ENCODE measurements at places on chromosomes 13 and 19. TPM values are rescaled to one million over a fixed set of nuclear protein-coding genes. Genes with fewer than 3 reads are reported as not detected.

DNA sequence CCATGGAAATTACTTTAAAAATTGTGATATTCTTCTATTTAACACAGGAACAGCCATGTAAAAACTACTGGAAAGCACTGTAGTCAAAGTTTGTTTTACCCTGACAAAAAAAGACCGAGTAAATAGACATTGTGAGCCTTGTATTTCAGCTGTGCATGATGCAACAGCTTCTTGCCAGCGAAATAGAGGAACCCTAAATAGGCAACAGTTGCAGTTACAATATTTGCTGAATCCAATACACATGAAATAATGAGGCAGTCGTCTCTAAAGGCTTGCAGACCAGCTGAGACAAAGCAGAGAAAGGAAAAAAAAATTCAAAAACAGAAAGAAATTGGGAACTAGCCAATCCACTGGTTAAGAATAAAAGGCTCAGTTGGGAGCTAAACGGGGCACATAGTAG is 1001.1 kb downstream of the OLFM4 start:
- no peak for DNase-seq

- DNase-seq, result no peak
Observed at GRCh38 chr19:40392123-40392522, 2.1 kb upstream of the HIPK4 start.

- no peak for DNase-seq
Observed at GRCh38 chr19:39327363-39328045, 6.8 kb upstream of the LRFN1 start.

DNA sequence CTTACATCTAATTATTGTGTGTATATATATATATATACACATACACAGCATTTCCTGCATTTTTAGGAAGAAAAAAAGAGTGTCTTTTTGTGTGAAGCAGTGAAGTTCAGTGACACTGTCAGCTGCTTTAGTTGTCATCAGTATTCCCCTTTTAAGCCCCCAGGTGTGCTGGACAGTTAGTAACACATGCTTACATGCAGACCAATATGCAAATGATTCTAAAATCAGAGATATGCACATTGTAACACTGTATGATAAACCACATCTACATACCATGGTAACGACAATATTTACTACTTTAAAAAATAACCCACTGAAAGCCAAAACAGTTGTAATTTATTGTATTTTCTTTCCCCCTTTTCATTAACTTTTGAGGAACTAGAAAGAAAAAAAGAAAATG is 16.8 kb downstream of the LHFPL6 start:
- no peak for DNase-seq

DNA sequence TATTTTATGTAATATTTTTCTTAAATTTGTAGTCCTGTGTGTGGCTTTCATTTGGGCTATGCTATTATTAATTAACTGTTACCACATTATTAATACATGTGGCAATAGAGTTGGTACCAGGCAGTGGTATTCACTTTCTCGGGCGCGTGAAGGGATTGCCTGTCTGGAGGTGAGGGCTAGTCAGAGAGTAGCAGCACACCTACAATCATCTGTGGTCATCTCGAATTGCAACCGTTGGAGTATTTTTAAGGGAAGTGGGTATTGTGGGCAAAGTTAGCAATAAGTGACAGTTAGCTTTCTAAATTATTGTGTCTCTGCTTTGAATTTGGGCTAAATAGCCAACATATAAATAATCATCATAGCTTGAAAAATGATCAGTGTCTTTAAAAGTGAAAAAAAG is 20.0 kb upstream of the GPR18 start:
- no peak for DNase-seq

DNA sequence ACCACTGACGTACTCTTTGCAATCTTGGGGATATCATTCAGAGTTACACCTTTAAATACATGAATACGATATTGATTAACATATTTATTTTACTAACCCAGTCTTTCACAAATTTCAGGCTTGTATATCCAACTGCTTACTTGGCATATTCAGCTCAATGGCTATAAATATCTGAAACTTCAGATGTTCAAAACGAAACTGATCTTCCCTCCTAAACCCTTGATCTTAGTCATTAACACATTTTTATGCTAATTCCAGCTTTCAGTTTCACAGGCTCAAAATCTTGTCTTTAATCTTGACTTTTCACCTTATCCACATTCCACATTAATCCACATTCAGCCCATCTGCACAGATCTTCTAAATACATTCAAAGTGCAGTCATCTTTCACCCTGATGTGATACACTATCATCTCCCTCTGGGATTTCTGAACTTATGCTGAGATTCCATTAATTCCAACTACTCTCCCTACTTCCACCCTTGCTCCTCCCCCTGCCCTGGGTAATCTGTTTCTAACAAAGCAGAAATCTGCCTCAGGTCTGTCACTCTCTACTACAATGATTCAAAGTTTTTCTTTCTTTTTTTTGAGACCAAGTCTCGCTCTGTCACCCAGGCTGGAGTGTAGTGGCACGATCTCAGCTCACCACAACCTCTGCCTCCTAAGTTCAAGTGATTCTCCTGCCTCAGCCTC is 387.2 kb downstream of the GPC5 start:
- no peak for DNase-seq

The ZNF98 gene
- total RNA-seq, result not detected

The MEF2B gene
- total RNA-seq, result 0.13 TPM

The AMER2 gene
- total RNA-seq, result not detected
